Activated naive CD8-positive, alpha-beta T cell treated with anti-CD3 and anti-CD28 coated beads for 36 hours (primary cell): ENCODE measurements at places on chromosomes 1 and 21. TPM values are rescaled to one million over a fixed set of nuclear protein-coding genes. Genes with fewer than 3 reads are reported as not detected.

Gene AQP10
- total RNA-seq, result not detected

- H3K27ac ChIP-seq, result no peak overlapping the region
- peaks cover 9% of the 10 kb centered on the region for H3K36me3 ChIP-seq
- H3K27me3 ChIP-seq, result no peaks in the 10 kb centered on the region
- DNase-seq, result no peak
- H3K4me3 ChIP-seq, result no peak overlapping the region
Observed at GRCh38 chr1:16446116-16446515, 5.6 kb downstream of the NECAP2 start.

GRCh38 chr1:113168946-113169345 is 95.9 kb downstream of the LRIG2 start:
- H3K4me3 ChIP-seq, result no peak overlapping the region
- H3K27ac ChIP-seq, result no peak overlapping the region
- H3K36me3 ChIP-seq, result no peaks in the 10 kb centered on the region

Gene EFHD2
- total RNA-seq, result 46.2 TPM

DNA sequence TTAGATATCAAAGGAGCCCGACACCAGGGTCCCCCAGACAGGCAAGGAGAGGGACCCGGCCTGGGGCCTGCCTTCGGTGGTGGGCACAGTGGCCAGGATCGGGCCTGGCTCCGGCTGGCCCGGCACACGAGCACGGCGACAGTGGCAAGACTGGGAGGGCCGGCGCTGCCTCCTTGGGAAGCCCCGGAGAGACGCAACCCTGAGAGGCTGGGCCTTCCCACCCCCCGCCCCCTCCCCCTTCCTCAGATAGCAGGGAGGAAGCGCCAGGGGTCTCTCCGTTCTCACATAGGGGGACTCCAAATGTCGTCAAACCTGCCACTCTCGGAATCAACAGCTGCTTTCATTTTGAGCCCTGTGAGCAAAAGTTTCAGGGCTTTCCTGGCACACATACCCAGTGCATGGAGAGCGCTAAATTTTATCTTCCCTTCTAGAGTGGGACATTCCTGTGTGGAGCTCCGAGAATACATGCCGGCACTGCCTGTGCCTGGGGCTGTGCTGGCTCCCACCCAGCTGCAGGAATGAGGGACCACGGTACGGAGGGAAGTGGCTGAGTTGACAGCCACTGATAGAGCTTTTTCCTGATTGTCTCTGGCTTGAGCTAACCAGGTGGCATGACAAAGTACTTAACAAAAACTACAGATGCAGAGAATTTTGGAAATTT is 62.4 kb downstream of the CD247 start:
- H3K4me1 ChIP-seq, result peaks cover 56% of the 10 kb centered on the region
- no peaks in the 10 kb centered on the region for H3K27me3 ChIP-seq
- H3K27ac ChIP-seq, result peak overlapping the region; percentile 92
- peak overlapping the region; percentile 78 for H3K4me3 ChIP-seq
- H3K36me3 ChIP-seq, result peaks cover 35% of the 10 kb centered on the region
- peak; percentile 68 for DNase-seq

DNA sequence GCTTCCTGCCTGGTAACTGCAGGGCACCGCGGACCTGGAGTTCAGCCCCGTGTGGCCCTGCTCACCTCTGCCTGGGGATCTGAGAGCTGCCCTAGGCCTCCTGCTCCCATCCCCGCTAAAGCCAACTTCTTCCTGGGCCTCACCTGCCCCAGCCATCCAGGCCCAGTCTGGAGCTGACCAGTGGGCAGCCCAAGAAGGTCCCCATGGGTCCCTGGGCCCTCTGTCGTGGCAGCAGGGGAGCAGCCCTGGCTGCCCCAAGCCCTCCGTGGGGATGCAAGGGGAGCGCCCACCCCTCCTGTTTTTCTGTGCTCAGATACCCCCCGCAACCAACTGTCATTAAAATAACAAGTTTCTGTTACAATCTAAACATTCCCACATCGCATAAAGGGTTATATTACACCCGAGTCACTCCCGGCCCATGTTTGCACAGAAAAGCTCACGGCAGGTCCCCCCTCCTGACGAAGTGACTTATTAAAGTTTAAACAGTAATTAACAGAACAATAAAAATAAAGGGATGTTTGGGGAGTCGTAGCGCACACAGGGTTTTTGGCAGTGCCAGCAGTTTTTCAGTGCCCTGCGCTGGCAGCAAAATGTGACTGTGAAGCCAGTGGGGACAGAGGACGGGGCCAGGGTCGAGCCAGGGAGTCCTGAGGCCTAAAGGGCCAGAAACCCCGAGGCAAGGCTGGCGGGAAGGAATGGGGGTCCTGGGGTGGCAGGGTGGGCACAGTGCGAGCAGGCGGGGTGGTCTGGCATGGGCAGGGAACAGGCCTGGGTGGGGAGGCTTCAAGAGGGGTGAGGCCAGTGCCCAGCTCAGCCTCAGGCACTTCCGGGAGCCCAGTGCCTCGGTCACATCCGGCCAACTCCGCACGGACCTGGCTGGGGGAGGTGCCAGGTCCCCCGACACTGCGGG is 121.5 kb downstream of the CASZ1 start:
- no peaks in the 10 kb centered on the region for H3K36me3 ChIP-seq
- no peak overlapping the region for H3K4me3 ChIP-seq
- no peak for DNase-seq
- H3K27me3 ChIP-seq, result no peaks in the 10 kb centered on the region
- peaks cover 4% of the 10 kb centered on the region for H3K4me1 ChIP-seq
- no peak overlapping the region for H3K27ac ChIP-seq

GRCh38 chr1:7432900-7433380 is 338.2 kb upstream of the VAMP3 start:
- no peaks in the 10 kb centered on the region for H3K4me1 ChIP-seq
- no peak overlapping the region for H3K4me3 ChIP-seq
- no peaks in the 10 kb centered on the region for H3K27me3 ChIP-seq
- H3K27ac ChIP-seq, result no peak overlapping the region

GRCh38 chr1:180912211-180912800 is 391 bp upstream of the KIAA1614 start:
- no peak overlapping the region for H3K27ac ChIP-seq
- no peaks in the 10 kb centered on the region for H3K36me3 ChIP-seq
- H3K4me1 ChIP-seq, result peaks cover 5% of the 10 kb centered on the region

Gene S100A14
- total RNA-seq, result not detected

Gene LCE1E
- not detected for total RNA-seq

Gene MACF1
- 130 TPM for total RNA-seq

GRCh38 chr1:95966866-95967265 is 732.9 kb downstream of the RWDD3 start:
- H3K27me3 ChIP-seq, result no peaks in the 10 kb centered on the region
- no peaks in the 10 kb centered on the region for H3K4me1 ChIP-seq
- no peaks in the 10 kb centered on the region for H3K36me3 ChIP-seq

- H3K4me1 ChIP-seq, result no peaks in the 10 kb centered on the region
- peaks cover 4% of the 10 kb centered on the region for H3K27me3 ChIP-seq
- no peak for DNase-seq
- no peak overlapping the region for H3K27ac ChIP-seq
Observed at GRCh38 chr1:115356356-115356755, 18.3 kb upstream of the NGF start.

DNA sequence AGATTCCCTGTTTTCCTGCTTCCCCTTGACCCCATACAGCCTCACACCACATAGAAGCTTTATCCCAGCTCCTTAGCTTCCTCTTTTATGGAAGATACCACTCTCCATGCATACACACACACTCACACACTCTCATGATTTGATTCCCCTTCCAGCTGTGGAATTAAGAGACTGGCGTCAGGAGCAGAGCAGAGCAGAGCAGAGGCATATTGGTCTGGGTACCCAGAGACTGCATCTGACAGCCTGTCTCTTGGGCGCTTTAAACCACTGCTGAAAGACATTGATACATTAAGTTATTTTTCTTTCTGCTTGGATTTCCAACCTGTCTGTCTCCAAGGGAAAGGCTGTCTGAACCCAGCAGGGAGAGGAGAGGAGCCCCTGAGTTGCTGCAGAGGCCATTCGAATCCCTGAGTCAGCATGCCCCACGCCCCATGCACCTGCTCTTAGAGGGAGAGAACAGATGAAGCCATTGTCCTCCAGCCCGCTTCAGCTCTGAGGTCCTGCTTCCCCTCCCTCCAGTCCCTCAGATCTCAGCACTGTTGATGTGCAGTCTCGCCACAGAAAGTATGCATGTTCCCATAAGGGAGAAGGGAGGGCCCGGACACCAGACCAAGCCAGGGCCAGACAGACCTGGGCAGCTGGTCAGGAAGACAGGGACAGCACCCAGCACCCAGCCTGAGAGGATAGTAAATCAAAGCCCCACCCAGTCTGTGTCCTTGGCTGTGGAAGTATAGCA is 66.7 kb upstream of the GJB5 start:
- H3K27me3 ChIP-seq, result peaks cover 34% of the 10 kb centered on the region
- no peaks in the 10 kb centered on the region for H3K36me3 ChIP-seq
- H3K4me3 ChIP-seq, result no peak overlapping the region
- no peak for DNase-seq

DNA sequence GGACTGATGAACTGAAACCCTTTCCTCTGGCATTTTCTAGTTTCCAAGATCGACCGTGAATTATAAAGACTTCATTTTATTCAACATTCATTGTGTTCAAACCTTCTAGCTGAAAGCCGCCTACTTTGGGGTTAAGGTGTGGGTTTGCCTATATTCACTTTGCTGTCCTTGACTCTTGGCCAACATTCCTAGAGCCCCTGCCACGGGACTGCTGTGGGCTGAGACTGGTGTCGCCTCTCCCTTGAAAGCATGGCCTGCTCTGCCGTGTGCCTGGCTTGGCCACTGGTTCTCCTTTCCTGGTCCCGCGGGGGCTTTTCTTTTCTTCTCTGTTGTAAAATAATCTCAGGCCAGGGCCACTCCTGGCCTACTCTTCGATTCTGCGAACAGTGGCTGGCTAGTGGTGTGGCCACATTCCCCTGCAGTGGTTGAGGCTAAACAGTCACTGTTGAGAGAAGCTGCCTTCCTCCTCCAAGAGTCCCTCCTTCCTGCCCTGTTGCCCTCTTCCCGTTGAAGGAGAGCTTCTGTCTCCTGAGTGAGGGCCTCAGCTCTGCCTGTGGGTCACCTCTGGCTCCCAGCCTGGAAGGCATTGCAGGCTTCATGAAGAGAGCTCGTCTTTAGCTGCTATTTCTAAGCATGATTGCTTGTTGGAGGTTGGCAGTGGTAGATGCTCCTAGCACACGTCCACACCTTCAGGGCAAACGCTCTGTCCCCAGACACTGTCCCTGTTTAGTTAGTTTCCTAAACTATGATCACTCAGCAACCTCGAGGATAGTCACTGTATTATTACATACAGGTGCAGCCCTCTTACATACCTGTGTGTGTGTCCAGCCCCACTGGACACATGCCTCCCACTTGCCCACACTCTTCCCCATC is 80.5 kb downstream of the GALNT2 start:
- no peak overlapping the region for H3K4me3 ChIP-seq
- no peaks in the 10 kb centered on the region for H3K27me3 ChIP-seq
- DNase-seq, result no peak
- peaks cover 56% of the 10 kb centered on the region for H3K4me1 ChIP-seq
- H3K36me3 ChIP-seq, result peaks cover 9% of the 10 kb centered on the region
- H3K27ac ChIP-seq, result no peak overlapping the region

DNA sequence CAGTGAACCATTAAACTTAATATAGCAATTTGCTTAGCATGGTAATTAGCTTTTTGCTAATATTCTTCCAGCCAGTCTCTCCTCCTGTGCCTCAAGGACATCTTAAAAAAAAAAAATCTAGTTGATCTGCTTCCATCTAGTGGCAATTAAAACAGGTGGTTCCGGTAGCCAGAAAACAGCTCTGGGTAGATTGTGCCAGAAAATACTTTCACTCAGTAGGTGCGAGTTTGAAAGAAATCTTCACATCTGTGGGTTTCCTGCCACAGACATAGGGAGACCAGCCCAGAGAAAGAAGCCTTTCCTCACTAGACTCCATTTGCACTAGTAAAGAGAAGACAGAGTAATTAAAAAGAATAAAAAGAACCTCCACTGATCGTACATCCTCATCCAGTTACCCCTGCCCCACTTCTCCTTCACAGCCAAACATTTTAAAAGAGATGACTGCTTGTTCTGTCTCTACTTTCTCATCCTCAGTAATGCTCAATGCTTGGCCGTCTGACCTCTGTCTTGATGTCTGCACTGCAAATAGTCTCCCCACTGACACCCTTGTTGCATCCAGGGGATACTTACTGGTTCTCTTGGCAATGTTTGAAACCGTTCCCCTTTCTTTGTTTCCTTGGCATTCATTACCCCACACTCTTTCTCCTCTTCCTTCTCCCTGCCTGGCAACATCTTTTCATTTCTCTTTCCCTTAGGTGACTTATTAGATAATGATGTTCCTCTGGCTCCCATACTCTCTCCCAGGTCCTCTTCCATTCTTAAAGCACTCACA is 16.9 kb downstream of the SELL start:
- peak overlapping the region; percentile 35 for H3K4me3 ChIP-seq
- peak overlapping the region; percentile 98 for H3K27ac ChIP-seq
- DNase-seq, result no peak

- peaks cover 4% of the 10 kb centered on the region for H3K27me3 ChIP-seq
- H3K4me1 ChIP-seq, result peaks cover 6% of the 10 kb centered on the region
Observed at GRCh38 chr1:214525535-214526019, 25.8 kb downstream of the PTPN14 start.

DNA sequence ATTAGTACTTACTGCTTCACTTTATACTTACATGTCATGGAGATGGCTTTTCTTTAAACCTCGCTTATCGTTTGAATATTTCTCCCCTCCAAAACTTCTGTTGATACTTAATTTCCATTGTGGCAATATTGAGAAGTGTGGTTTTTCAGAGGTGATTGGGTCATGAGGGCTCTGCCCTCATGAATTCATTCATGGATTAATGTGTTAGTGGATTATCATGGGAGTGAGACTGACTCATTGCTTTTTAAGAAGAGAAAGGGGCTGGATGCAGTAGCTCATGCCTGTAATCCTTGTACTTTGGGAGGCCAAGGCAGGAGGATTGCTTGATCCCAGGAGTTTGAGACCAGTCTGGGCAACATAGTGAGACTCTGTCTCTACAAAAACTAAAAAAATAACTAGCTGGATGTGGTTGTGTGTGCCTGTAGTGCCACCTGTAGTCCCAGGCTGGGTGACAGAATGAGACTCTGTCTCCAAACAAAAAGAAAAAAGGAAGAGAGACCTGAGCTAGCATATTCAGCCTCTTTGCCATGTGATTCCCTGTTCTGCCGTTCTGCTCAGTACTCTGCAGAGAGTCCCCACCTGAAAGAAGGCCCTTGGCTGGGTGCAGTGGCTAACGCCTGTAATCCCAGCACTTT is 30.2 kb downstream of the RABGAP1L start:
- no peak for DNase-seq
- no peak overlapping the region for H3K4me3 ChIP-seq
- no peak overlapping the region for H3K27ac ChIP-seq
- H3K36me3 ChIP-seq, result peaks cover 11% of the 10 kb centered on the region

DNA sequence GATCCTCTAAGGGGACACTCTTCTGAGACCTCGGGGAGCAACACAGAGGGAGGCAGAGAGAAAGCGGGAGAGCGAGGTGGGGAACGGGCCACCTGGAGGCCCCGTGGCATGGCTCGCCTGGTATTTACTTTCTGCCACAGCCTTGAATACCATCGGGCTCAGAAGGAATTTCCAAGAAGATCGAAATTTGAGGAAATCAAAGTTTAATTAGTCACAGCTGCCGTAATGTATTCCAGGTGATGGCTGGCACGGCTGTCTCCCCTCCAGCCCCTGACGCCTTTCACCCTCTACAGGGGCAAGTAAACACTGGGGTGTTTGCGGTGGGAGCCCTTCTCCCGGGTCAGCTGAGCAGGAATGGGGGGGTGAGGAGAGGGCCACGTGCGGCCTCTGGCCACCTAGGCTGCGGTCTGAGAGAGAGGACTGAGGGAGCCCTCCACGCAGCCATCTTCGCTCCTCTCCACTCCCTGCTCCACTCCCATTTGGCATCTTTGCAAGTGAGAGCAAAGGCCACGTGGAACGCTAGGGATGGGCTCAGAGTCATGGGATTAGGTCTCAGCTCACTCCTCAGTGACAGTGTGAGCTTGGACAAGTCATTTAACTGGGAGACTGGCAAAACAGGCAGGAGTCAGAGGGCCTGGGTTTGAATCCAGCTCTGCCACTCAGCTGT is 125.2 kb downstream of the SYF2 start:
- no peaks in the 10 kb centered on the region for H3K27me3 ChIP-seq
- H3K36me3 ChIP-seq, result peaks cover 12% of the 10 kb centered on the region
- no peak for DNase-seq
- no peak overlapping the region for H3K4me3 ChIP-seq
- H3K27ac ChIP-seq, result no peak overlapping the region
